Activated CD4-positive, alpha-beta T cell treated with anti-CD3 and anti-CD28 coated beads, Interleukin-2, amount 10 ng/mL, durations not matched to agents 24 days and 14 days (primary cell): ENCODE measurements at places on chromosomes 13 and 19. TPM values are rescaled to one million over a fixed set of nuclear protein-coding genes. Genes with fewer than 3 reads are reported as not detected.

DNA sequence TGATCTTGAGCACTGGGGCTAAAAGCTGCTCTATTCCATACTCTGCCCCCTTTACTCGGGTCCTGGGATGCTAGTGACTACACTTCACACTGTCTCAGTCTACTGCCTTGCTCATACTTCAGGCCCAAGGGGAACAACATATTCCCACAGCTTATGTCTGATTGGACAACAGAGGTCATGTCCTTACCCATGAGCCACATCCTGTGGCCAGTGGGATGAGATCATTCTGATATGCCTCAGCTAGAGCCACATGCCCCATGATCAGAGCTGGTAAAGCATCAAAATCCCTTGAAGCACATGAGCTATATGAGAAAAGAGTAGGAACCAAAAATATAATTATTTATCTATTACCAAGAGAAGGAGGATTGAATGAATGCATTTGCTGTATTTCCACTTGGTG lies 290.1 kb upstream of the TSHZ3 start:
- H3K27ac ChIP-seq = no peak overlapping the region
- H3K4me3 ChIP-seq = no peak overlapping the region
- H3K27me3 ChIP-seq = no peaks in the 10 kb centered on the region
- H3K4me1 ChIP-seq = no peaks in the 10 kb centered on the region

DNA sequence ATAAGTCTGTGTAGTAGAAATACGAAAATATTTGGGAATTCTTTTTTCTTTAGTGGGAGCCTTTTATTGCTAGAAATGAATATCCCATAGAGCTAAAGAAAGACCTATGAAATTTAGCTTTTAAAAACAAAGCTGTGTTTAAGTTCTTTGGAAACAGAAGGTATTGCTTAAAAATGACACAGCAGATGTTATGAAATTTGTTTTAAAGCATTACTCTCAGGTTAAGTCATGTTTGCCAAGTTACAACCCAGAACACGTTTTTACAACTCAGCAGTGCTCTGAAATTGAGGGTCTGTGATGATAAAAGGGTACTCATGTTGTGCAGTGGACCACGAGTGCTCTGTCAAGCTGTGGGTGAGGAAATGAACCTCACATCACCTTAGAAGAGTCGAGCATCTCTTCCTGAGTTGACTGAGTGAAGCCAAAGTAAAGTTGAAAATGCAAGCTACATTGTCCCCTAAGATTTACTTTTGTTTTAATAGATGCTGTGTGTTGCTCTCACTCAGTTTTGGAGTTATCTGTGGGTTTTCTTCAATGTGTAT lies 161.1 kb downstream of the SHISA2 start:
- H3K36me3 ChIP-seq = peaks cover 2% of the 10 kb centered on the region
- H3K27ac ChIP-seq = no peak overlapping the region
- no peak overlapping the region for H3K4me3 ChIP-seq
- no peak for DNase-seq

- H3K27me3 ChIP-seq = no peaks in the 10 kb centered on the region
- H3K4me1 ChIP-seq = peaks cover 21% of the 10 kb centered on the region
- peaks cover 4% of the 10 kb centered on the region for H3K36me3 ChIP-seq
- H3K4me3 ChIP-seq = peak overlapping the region; percentile 74
- peak overlapping the region; percentile 91 for H3K27ac ChIP-seq
Observed at GRCh38 chr19:11324748-11325389, 14.6 kb downstream of the RAB3D start.

- no peak overlapping the region for H3K4me3 ChIP-seq
- H3K27ac ChIP-seq = no peak overlapping the region
- H3K4me1 ChIP-seq = peaks cover 10% of the 10 kb centered on the region
Observed at GRCh38 chr19:2734589-2735288, 5.1 kb downstream of the SLC39A3 start.

DNA sequence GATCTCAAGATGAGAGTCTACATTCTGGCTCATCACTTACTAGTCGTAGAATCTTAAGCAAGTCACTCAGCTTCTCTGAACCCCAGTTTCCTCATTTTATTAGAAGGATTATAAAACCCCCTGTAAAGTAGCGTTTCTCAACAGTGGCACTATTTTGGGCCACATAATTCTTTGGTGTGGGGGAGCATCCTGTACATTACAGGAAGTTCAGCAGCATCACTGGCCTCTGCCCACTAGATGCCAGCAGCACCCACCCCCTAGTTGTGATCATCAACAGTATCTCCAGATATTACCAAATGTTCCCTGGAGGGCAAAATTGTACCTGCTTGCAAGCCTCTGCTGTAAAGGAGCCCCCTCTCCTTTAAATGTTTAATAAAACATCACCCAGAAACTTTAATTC lies 22.6 kb downstream of the STARD13 start:
- H3K4me3 ChIP-seq = no peak overlapping the region
- H3K27ac ChIP-seq = no peak overlapping the region
- DNase-seq = no peak
- H3K27me3 ChIP-seq = peaks cover 8% of the 10 kb centered on the region
- no peaks in the 10 kb centered on the region for H3K36me3 ChIP-seq

GRCh38 chr19:4803736-4804695 lies 12.5 kb downstream of the FEM1A start:
- H3K4me3 ChIP-seq = no peak overlapping the region
- H3K27ac ChIP-seq = no peak overlapping the region
- no peaks in the 10 kb centered on the region for H3K4me1 ChIP-seq
- no peaks in the 10 kb centered on the region for H3K27me3 ChIP-seq

DNA sequence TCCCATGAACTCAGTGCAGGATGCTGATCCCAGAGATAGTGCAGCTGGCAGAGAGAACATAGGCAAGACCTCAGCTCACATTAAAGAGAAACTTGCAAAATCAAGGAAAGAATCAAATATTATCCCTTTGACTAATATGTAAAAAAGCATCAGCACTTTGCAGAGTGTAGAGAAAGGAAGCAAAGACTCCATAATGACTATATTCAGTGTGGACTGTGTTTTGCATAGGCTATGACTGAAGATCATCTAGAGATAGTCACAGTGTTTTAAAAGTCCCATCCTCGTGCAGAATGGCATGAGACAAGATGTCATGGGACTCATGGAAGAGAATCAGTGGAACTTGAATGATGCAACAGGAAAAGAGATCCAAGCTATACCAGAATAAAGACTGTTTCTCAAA lies 84.0 kb downstream of the RAP2A start:
- no peak overlapping the region for H3K27ac ChIP-seq
- no peak overlapping the region for H3K4me3 ChIP-seq
- no peaks in the 10 kb centered on the region for H3K27me3 ChIP-seq
- no peaks in the 10 kb centered on the region for H3K4me1 ChIP-seq

- no peaks in the 10 kb centered on the region for H3K27me3 ChIP-seq
- DNase-seq = no peak
- H3K27ac ChIP-seq = no peak overlapping the region
Observed at GRCh38 chr19:39130337-39131254, 5.0 kb downstream of the PAK4 start.

DNA sequence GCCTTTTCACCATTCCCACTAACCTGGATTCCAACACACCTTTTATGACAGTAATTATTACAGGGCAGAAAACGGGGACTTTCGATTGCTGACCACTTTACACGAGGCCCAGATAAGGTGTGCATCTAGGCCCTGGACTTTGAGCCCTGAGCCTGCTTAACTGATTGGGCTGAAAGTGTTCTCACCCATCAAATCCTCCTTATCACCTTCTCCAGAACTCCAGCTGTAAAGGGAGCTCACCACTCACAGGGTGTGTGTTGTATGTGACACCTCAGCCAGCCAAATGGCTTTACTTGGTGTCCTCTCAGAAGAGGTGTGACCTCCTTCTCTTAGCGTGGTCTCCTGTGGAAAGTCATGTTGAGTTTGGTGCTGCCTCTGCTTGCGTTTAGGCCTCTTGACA lies 36.5 kb downstream of the SIPA1L3 start:
- no peaks in the 10 kb centered on the region for H3K27me3 ChIP-seq
- H3K36me3 ChIP-seq = peaks cover 6% of the 10 kb centered on the region
- no peak overlapping the region for H3K27ac ChIP-seq
- H3K4me3 ChIP-seq = no peak overlapping the region
- no peaks in the 10 kb centered on the region for H3K4me1 ChIP-seq
- no peak for DNase-seq

DNA sequence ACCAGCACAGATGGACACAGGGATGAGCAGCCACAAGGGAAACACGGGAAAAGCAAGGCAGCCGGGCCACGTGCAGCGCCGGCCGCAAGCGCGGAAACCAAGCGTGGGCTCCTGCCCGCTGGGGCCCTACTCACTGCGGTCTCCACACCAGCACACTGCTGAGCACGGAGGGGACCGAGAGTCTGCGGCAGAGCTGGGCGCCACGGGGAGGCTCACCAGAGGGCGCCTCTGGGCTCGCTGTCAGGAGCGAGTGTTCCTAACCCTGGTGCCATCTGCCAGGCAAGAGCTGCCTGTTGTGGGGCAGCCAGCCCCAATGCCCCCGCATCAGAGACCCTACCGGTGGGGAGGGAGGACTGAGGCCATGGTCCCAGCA lies 26.5 kb downstream of the MPND start:
- H3K27me3 ChIP-seq = no peaks in the 10 kb centered on the region
- peak; percentile 91 for DNase-seq
- peak overlapping the region; percentile 87 for H3K4me3 ChIP-seq

DNA sequence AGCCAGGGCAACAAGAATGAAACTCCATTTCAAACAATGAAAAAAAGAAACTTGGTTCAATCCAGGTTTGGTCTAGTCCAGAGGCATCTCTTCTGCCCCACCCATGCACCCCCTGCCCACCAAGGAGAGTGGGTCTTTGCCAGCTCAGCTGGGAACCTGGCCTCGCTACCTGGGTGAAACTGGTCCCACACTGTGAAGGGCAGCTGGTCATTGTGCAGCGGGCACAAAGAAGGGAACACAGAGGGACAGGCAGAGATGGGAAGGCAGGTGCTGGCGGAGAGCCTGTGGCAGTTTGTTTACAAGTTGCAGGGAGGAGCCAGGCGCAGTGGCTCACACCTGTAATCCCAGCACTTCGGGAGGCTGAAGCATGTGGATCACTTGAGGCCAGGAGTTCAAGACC lies 50.2 kb downstream of the CPAMD8 start:
- no peaks in the 10 kb centered on the region for H3K27me3 ChIP-seq
- H3K27ac ChIP-seq = no peak overlapping the region
- no peaks in the 10 kb centered on the region for H3K36me3 ChIP-seq
- no peaks in the 10 kb centered on the region for H3K4me1 ChIP-seq
- no peak overlapping the region for H3K4me3 ChIP-seq

- no peak overlapping the region for H3K27ac ChIP-seq
- H3K4me3 ChIP-seq = no peak overlapping the region
- no peaks in the 10 kb centered on the region for H3K27me3 ChIP-seq
- DNase-seq = no peak
- no peaks in the 10 kb centered on the region for H3K4me1 ChIP-seq
Observed at GRCh38 chr13:51241720-51242119, 19.5 kb downstream of the FAM124A start.

GRCh38 chr13:101127741-101128353 lies 288.5 kb downstream of the NALCN start:
- H3K4me3 ChIP-seq = no peak overlapping the region
- peaks cover 2% of the 10 kb centered on the region for H3K4me1 ChIP-seq
- peaks cover 15% of the 10 kb centered on the region for H3K27me3 ChIP-seq
- no peaks in the 10 kb centered on the region for H3K36me3 ChIP-seq
- H3K27ac ChIP-seq = no peak overlapping the region

DNA sequence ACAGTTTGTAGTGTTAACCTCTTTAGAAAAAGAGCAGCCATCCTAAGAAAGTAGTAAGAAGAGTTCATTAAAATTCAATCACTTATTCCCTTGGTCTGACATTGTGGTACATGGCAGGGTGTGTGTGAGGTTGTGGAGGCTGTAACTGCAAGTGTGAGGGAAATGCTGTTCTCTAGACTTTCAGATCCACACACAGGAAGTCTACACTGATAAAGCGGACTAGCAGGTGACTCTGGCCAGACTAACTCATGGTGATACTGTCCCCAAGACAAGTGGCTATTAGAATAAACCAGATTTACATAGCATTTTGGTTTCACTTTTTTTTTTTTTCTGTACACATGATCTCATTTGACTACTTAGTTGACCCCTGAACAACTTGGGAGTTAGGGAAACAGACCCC lies 10.0 kb downstream of the MTIF3 start:
- no peak overlapping the region for H3K27ac ChIP-seq
- H3K36me3 ChIP-seq = peaks cover 56% of the 10 kb centered on the region
- peaks cover 42% of the 10 kb centered on the region for H3K4me1 ChIP-seq
- H3K27me3 ChIP-seq = no peaks in the 10 kb centered on the region
- no peak for DNase-seq

GRCh38 chr19:16541526-16542044 lies 652 bp downstream of the CHERP start:
- peak overlapping the region; percentile 91 for H3K4me3 ChIP-seq
- H3K27ac ChIP-seq = peak overlapping the region; percentile 84
- DNase-seq = peak; percentile 62
- H3K36me3 ChIP-seq = peaks cover 55% of the 10 kb centered on the region
- H3K27me3 ChIP-seq = no peaks in the 10 kb centered on the region

DNA sequence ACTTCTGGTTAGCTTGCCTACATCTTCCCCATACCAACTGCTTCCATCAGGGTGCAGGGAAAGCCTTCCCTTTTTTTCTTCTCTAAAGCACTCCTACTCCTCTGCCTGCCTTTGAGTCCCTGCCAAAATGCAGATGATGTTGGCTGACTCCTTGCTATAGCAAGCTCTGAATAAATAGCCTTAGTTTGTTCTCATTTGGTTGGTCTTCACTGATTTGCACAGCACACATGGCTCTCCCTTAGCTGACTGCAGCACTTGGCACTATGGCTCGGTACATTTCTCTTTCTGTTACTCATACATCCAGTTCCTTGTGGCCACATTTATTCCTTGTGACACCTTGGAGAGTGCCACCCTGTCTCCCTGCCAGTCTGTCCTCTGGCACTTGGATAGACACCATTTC lies 249.8 kb downstream of the DCLK1 start:
- H3K4me1 ChIP-seq = no peaks in the 10 kb centered on the region
- no peaks in the 10 kb centered on the region for H3K36me3 ChIP-seq
- H3K4me3 ChIP-seq = no peak overlapping the region
- no peaks in the 10 kb centered on the region for H3K27me3 ChIP-seq
- DNase-seq = no peak
- H3K27ac ChIP-seq = no peak overlapping the region

DNA sequence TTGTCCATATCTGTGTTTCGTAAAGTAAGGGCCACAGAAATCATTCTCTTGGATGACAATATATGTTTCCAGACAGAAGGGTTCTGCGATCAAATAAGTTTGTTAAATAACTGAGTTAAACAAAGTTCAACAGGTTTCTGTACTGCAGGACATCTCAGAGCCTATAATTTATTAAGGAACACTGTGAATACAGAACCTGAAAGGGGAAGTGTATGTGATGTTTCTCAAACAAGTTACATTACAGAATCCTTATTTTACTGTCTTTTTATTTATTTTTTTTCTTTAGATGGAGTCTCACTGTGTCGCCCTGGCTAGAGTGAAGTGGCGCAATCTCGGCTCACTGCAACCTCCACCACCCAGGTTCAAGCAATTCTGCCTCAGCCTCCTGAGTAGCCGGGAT lies 55.4 kb upstream of the GTF2F2 start:
- no peaks in the 10 kb centered on the region for H3K4me1 ChIP-seq
- no peak overlapping the region for H3K27ac ChIP-seq
- no peak overlapping the region for H3K4me3 ChIP-seq
- DNase-seq = no peak

Gene TMEM150B
- 0.28 and 0.69 TPM in 2 replicates for total RNA-seq

Gene IGLON5
- 1.2 and 1.8 TPM in 2 replicates for total RNA-seq
